ENCODE measurements at places on chromosomes 2 and 18.

DNA sequence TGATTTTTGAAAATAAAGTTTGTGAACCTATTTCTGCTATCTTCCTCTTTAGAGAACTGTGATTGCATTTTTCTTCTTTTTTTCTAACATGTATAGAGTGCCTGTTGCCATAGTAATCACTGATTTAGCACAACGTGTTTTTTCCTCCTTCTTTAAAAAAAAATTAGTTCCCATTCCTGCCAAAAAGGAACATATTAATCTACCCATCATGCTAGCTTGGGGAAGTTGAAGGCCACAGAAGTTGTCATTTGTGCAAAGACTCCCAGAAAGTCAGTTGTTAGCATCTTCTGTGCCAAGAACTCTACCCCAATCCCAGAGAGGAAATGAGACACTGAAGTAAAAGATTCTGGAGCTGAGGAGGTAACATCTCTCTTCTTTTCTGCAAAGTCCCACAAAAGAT, 57.3 kb downstream of the SLC8A1 start:
- no peak for DNase-seq

- no peak for DNase-seq
Observed at GRCh38 chr18:11570073-11570588, 39.3 kb upstream of the SLC35G4 start.

DNA sequence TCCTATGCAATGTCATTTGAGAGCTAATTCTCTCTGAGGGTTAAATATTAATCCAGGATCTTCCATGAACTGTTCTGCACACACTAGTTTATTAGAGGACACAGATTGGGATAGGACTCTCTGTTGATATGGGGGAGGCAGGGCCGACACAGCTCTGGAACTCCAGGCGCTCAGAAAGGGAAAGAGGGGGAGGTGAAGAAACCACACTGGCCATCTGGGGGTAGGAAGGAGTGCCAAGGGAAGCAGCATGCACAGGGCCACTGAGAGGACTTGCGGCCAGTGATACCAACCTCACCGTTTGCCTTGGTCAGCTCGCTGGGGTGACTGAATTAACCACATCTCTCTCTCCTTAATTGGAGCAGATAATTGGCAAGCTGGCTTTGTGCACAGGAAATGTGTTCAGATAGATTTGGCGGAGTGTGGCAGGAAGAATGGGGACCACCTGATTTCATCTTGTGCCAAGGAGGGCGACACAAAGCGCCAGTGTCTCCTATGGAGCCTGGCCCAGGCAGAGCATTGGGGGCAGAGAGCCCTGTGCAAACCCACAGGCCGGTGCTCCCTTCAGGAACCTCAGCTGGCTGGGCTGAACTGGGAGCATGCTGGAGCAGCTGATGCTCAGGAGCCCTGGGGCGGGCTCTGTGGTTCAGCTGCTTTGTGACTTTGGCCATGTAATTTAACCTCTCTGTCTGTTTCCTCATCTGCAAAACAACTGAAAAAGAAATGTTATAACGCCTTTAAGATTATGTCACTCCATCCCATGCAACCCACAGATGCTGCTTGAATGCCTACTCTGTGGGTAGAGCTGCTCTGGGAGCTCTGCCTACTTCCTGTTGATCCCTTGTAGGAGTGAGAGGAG, 114.7 kb upstream of the STON1 start:
- DNase-seq, result peak; percentile 7

GRCh38 chr2:105595536-105595935, 149.2 kb upstream of the NCK2 start:
- no peak for DNase-seq

DNA sequence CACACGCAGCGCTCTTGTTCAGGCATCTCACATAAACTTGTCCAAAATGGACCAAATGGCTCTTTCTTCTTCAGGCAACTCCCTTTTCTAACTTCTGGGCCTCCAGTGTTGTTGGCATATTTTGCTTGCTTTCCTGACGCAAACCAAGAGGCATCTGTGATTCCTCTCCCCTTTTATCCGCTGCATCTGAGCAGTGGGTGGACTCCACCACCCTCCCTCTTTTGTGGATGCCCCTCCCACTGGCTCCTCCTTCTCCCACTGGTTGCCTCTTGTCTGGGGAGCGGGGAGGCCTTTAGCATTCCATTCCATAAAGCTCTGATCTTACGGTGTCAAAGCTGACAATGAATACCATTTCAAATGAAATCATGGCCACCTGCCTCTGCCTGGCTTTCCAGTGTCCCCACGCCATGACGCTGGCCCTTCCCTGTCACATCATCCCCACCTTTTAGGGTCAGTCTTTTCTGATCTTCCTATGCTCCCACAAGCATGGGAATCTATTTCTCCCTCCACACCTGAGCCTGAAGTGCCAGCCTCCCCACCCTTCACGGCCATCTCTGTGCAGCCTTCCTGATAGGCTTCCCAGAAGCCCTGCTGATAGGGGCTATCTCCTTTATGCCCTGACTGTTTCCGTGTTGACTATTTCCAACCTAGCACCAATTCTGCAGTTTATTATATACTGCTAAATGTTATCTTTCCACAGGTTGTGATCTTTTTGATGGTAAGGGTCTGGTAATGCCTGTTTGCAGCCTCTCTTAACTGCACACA, 51.5 kb downstream of the RPL37A start:
- no peak for DNase-seq

GRCh38 chr2:48527226-48527885, 2.6 kb upstream of the STON1 start:
- DNase-seq, result no peak

DNA sequence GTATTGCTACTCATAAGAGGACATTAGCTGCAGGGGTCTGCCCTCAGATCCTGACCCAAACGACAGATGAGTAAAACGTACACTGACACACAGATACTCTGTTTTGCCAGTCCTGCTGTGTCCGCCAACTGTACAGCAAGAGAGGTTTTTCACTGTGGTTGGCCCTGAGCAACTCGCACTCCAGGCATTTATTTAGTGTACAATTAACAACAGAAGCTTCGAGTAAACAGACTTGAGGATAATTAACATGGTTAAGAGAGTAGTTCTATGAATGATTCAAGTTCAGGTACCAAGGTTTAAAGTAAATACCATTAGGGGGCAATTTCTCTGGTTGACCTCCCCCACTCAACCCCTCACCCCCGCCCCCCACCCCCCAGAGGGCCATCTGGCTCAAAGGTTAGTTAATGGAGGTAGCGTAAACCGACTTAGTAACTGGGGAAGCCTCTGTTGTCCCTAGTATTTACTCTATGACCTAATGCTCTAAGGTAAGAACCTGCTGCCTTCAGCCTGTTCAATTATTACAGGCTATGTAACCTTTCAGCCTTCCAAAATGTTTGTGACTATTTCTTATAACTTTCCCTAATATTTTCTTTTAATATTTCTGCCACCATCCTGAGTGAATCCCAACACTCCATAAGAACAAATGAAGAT, 103.9 kb upstream of the XIRP2 start:
- DNase-seq, result no peak

GRCh38 chr2:160445673-160446072, 47.9 kb downstream of the RBMS1 start:
- DNase-seq, result no peak

GRCh38 chr2:17912266-17912691, 33.8 kb downstream of the KCNS3 start:
- DNase-seq, result no peak

DNA sequence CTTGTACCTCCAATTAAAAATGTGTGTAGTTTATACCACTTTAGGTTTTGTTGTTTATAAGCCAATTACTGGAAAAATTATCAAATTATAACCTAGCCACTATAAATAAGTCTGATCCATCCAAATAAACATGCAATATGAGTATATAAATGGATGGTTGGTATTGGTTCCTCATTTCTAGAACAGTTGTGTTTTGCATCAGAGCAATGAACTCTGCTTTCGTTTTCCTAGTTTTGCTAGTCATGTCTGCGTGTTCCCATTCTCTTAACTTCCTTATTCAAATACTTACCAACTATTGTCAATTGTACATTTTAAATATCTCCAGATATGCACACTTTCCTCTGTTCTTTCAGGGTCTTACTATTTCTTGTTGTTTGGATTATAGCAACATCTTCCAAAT, 641.7 kb downstream of the NR4A2 start:
- no peak for DNase-seq

DNA sequence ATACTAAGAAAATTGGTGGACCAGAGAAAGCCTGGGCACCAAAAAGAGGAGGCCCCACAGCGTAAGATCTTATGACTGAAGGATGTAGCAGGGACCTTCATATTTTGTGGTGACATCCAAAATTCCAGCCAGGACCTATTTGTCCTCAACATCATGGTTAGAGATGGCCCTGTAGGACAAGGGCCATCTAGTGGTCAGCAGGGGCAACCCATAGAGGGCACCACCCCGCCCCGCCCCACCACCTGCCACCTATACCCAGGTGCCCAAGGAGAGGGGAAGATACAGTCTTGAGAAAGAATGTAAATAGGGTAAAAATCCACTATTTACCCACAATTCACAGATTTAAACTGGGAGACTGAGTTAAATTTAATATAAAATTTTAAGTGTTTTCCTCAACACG, 59.6 kb upstream of the TMEM163 start:
- no peak for DNase-seq

- no peak for DNase-seq
Observed at GRCh38 chr2:24899361-24899910, 20.6 kb downstream of the ADCY3 start.

DNA sequence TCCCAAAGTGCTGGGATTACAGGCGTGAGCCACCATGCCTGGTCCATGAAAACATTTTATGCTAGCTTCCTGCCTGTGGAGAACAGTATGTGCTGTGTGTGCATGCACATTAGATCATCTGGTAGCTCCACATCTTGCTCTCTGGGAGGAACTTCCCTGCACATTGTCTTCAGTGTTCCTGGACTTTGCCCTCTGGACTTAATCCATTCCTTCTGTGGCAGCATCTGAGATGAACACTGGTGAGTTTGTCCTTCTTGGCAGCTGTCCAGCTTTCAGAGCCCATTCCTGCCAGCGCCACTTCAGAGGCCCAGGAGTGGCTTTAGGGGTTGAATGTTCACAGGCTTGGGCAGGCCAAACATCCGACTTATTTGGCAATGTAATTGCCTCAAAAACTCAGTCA, 65.2 kb downstream of the POU3F3 start:
- DNase-seq, result peak; percentile 11

GRCh38 chr2:152223977-152224376, 48.4 kb upstream of the STAM2 start:
- DNase-seq, result no peak

DNA sequence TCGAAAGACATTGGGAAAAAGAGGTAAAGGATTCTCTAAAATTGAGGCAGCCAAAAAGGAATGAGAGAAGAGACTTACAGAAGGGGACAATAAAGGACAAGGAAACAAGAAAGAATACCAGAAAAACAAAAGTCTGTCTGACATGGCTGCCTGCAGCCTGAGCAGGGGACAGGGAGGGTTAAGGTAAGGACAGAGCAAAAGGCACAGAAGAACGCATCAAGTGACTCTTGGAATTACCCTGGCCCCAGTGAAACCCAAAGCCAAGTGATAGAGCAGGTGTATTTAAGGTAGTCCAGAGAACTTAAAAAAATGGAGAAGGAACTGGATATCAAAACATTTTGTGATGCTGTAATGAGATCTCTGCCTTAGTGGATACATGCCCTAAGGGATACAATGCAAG, 47.1 kb upstream of the XIRP2 start:
- no peak for DNase-seq

DNA sequence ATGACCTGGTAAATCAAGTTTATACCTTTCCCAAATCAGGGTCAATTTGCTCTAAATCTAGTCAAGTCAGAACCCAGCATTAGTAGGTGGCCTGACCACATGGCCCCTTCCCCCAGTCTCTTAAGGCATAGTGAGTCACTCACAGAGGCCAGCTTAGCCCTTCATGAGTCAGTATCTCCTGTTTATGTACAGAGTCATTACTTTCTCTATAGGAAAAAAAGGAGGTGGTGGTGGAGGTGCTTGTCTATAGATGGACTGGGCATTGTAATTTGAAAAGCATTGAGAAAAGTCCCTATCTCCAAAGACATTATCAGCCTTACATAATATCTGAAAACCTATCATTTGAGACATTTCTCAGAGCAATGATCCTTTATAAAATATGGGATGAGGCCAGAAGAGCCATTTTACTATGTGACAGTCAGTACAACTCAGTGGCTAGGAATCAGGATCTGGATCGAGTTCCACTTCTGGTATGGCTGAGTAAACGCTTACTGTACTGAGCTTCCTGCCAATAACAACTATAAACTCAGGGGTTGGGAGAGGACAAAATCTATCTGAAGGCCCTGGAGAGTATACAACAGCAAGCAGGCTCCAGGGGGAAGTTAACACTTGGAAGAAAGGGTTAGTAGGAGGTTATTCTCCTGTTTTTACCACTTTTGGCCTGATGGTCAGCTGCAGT, 22.5 kb upstream of the SIGLEC15 start:
- no peak for DNase-seq

- no peak for DNase-seq
Observed at GRCh38 chr2:178282075-178282815, 87.9 kb downstream of the OSBPL6 start.

GRCh38 chr2:181036848-181037603, 56.6 kb downstream of the UBE2E3 start:
- no peak for DNase-seq

- DNase-seq, result no peak
Observed at GRCh38 chr18:22946217-22946616, 13.1 kb downstream of the RBBP8 start.

DNA sequence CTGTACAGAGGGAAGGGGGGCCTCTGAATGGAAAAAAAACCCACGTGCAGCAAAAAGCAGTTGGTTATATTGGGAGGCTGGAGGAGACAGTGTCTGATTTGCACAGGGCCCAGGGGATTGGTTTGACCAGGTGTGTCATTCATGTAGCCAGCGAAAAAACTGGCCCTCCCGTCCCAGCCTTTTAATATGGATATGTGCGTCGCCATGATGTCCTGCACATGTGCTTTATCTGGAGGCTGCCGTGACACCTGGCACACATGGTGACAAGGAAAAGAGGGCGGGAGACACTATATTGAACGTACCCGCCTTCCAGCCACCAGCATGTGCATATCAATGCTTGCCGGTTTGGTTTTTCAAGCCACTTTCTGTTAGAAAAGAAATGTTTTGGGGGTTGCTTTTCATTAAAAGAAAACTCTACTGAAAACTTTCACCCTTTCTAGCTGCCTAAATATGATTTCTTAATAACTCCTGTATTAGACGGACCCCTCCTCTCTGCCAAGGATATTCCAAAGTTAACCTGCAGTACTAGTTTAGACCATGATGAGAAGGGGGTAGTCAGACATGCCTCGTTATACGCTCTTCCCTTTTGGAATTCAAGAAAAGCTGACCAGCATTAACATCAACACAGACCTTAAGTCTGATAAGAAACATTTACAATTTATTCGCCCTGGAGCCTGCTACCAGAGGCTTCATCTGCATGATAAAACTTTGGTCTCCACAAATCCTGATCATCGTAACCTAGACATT, 16.2 kb downstream of the SLC25A52 start:
- DNase-seq, result no peak

GRCh38 chr2:46029332-46029811, 267.8 kb upstream of the EPAS1 start:
- no peak for DNase-seq

- peak; percentile 33 for DNase-seq
Observed at GRCh38 chr18:68992719-68993482, 195.0 kb downstream of the CCDC102B start.

GRCh38 chr2:19473350-19473749, 114.9 kb upstream of the OSR1 start:
- no peak for DNase-seq
